ENCODE measurements at places on chromosomes 4 and X.

DNA sequence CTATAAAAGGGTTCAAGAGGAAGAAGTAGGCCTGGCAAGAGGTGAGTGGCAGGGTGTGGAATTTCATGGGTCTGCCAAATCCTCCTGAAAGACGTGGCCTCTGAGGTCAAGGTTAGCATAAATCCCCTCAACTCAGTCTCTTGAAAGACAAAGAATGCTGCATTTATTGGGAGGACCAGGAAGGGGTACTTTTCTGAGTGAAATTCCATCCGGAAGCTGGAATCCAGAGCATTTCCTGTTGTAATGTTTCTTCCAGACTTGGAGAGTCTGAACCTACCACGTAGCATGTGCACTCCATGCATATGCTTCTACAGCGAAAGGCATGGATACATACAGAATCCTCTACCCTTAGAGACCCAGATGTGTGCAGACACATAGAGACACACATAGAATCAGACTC is 13.4 kb upstream of the FGD1 start:
- DNase-seq, result peak; percentile 67

DNA sequence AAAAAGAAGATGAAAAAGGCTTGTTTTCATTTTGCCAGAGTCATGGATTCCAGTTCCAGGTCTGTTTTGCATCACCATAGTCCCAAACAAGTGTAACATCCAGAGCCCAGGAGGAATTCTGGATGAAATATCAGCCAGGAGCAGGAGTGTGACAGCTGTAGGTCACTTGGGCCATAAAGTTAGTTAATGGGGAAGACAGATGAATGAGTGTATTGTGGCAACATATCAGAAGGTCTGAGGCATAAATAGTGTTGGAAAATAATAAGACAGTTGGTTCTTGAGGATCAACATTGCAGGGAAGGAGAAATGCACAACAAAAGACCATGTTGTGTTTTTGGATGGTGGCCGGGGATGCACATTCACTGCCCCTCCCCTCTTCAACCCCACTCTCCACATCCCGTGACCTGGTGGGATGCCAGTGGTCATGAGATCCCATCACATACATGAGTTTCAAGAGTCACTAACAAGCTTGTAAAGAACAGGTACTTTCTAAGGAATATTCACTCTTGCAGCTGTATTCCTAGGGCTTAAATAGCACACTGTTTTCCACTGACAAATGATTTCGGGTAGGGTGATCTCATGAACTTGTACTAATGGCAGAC is 83.1 kb upstream of the IGFBP7 start:
- DNase-seq, result no peak

- DNase-seq, result no peak
Measured at GRCh38 chr4:10960389-10960788, 275.8 kb upstream of the CLNK start.

DNA sequence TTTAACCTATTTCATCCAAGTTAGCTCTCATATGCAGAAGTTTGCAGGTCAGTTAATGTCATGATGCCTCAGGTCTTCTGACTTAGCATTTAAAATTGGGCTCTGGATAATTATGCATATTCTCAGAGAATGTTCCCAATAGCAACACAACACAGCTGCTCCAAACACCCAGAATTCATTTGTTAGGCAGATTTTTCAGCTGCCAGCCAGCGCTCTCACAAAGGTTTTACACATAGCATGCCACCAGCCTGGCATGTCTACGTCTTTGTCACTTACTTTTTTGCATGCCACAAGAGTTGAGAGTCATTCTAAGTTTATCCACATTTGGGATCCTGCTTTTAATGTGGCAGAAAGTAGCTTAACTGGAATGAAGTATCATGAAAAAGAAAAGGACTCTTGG is 84.8 kb downstream of the LIMCH1 start:
- no peak for DNase-seq

DNA sequence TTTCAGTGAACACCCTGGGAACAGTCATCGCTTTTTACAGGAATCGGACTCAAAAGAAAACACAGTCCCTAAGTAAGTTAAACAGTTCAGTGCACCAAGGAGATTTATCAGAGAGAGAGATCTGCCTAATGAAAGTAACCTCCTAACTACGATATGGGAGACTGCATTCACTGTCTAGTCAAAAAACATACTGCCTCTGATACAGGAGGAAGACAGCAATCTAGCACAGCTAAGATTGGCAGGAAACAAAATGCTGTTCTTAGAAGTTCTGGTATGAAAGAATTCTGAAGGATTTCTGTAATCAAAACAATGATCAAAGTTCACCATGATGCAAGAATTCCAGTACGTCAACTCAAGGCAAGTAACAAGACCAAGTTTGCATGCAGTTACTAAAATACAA is 92.8 kb downstream of the MAML3 start:
- DNase-seq, result peak; percentile 25

GRCh38 chrX:10085223-10085622 is 71.6 kb upstream of the CLCN4 start:
- no peak for DNase-seq

DNA sequence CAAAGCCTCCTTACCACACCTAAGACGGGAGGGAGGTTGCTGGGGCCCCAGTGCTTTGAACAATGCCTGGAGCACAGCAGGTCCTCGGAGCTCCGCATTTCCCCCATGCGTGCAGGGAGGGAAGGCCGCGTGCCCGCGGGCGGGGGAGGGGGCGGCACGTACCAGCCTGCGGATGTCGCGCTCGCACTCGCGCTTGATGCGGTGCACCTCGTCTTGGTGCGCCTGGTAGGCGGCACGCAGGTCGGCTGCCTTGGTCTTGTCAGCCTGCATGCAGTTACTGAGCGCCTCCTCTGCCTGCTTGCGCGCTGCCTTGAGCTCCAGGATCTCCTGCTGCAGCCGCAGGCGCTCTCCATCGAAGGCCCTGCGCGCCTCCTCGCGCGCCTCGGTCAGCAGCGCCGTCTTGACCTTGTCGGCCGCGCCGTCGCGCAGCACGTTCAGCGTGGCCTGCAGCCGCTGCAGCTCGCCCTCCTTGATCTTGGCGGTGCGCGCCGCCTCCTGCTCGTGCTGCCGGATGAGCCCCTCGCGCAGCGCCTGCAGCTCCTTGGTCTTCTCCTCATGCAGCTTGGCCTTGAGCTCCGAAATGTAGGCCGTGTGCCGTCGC is 87.2 kb upstream of the C4orf50 start:
- no peak for DNase-seq

DNA sequence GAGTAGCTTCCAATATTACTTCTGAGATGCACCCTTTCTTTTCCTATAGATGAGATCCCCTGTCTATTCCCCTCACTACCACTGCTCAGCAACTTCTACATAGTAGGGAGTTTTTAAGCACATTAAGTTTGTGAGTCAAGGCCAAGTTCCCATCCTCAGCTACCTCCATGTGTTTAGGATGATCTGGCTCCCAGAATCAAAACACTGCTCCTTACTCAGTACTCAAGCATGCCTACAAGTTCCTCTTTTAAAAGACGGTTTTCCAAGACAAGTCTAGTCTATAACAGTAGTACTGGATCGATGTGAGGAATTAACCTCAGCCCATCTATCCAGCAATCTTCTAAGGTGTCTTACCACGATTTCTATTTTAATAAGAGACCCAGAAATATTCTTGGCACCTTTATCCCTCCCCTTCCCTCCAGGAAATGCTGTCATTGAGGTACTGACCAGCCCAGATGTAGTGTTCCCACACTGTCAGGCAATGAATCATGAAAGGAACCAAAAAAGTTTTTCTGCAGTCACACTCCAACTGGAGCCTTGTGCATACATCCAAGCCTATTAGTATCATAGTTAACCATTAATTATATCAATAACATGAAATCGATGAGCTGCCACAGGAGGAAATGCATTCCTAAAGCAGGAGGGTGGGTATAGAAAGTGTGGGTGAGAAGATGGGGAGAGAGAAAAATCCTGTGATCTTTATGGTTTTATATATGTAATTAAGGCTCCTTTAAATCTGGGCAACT is 29.6 kb downstream of the AREG start:
- peak; percentile 21 for DNase-seq

- DNase-seq, result no peak
Measured at GRCh38 chr4:149095001-149095400, 652.8 kb upstream of the NR3C2 start.

- DNase-seq, result no peak
Measured at GRCh38 chrX:13051529-13052172, 7.2 kb upstream of the FAM9C start.

GRCh38 chr4:140679576-140679975 is 76.6 kb downstream of the TBC1D9 start:
- DNase-seq, result no peak

DNA sequence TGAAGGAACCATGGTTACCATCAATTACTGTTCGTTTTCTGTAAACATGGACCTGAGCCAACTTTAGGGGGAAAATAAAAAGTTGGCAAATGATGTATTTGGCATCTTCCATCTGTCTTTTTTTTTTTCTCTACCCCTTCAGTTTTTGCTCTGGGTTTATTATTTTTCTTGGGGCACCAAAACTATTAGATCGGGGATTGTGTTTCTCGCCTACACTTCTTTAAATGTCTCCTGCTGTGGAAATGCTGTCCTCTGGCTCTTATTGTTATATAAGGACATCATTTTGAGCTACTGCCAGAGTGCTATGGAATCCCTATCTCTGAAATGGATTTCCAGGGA is 234.0 kb upstream of the SLIT2 start:
- no peak for DNase-seq

- DNase-seq, result no peak
Measured at GRCh38 chr4:45455217-45455616, 668.6 kb downstream of the GABRG1 start.

- DNase-seq, result no peak
Measured at GRCh38 chr4:142407596-142407995, 438.5 kb downstream of the INPP4B start.

DNA sequence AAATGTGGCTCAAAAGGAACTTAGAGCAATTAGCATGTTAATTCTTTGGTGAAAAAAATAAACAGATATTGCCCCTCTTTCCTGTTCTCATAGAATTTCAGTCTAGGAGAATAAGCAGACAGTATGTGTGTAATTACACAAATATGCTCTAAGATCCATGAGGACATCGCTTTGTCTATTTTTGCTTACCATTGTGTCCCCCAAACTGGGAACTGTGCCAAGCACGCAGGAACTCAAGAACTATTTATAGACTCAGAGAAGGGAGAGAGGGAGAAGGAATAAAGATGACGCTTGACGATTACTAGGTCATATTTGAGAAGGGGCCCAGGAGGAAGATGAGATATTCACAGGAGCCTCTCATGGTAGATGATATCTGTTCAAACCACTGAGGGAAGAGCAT is 692.6 kb downstream of the RAB28 start:
- no peak for DNase-seq

GRCh38 chrX:120726294-120726693 is 96.4 kb upstream of the C1GALT1C1 start:
- DNase-seq, result no peak

All from AG10803 (cell line).